ENCODE measurements at places on chromosomes 11 and 22.

DNA sequence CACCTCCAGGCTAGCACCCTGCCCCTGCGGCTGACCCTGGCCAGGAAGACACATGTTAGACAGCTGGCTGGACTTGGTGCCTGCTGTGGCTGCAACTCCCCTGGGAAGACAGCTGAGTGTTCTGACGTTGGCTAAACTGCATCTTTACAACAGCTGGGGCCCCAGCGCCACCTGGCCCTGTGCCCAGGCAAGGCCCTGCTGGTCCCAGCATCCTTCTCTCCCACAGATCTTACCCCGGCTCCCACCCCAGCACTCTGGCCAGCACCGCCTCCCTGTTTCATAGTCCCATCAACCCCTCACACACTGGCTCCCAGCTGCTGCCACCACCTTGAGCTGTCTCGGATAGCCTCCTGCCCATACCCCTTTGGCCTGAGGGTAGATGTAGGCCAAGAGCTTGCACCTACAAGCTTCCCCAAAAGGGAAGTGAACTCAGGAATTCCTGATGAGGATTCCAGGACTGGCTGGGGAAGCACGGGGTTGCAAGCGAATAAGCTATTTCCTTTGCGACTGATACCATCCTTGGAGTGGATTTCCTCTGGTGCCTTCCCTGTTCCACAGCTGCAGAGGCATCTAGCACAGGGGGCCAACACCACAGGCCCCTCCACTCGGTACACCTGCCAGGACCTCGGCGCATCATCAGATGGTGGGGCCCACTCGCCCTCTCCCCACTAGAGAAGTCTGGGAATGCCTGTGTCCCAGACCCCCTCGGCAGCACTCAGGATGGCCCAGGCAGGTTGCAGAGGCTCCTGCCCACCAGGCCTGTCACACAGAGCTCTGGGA is 28.5 kb downstream of the RSPH14 start:
- DNase-seq = no peak

DNA sequence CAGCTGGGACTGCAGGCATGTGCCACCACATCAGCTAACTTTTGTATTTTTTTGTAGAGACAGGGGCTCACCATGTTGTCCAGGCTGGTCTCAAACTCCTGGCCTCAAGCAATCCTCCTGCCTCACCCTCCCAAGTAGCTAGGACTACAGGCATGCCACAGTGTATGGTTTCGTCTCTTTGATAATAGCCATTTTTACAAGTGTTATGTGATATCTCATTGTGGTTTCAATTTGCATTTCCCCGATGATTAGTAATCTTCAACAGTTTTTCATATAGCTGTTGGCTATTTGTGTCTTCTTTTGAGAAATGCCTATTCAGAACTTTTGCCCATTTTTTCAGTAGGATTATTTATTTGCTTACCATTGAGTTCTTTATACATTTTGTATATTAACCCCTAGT is 9.0 kb upstream of the MTMR3 start:
- DNase-seq = no peak

- DNase-seq = no peak
Observed at GRCh38 chr11:65538915-65539743, 14.2 kb downstream of the SCYL1 start.

DNA sequence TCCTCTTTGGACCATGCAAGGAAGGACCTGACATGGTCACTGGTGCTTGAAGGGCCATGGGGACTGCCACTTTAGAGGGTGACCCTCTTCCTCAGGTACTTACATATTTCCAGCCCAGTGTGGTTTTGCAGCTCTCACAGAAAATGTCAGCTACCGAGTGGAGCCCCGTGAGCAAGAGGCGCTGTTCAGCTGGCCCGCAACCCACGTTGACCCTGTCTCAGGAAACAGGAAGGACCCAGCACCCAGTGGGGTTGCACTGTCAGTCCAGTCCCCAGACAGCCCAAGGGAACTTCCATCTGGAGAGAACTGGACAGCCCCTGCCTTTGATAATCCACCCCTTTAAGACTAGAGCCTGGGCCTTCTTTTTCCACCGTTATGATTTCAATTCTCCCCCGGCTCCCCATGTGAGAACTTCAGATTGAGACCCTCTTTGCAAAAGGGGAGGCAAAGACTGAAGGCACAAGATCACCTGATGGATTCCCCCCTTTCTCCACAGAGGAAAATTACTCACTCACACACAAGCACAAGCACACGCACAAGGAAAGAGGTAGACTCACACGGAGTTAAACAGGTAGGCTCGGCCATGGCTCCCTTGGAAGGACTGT is 3.4 kb downstream of the YPEL4 start:
- DNase-seq = no peak

DNA sequence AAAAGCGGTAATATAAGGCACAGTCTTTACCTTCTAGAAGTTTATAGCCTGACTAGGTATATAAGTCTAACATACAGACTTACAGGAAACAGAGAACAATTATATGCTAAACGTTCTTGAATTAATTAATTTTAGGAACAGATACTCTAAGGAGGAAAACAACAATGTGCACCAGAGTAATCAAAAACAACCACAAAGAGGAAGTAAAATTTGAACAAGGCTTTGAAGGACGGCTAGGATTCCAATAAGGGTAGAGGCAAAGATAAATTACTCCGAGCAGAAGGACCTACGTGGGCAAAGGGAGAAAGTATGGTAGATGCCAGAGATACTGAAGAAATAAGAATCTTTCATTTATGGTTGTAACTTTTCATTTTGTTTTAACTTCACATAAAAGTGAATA is 54.4 kb downstream of the ENTHD1 start:
- no peak for DNase-seq

- no peak for DNase-seq
Observed at GRCh38 chr11:59267196-59267595, 54.5 kb upstream of the MPEG1 start.

GRCh38 chr22:37546437-37547250 is 13.6 kb upstream of the CDC42EP1 start:
- no peak for DNase-seq
